ENCODE measurements at places on chromosomes 2 and 18. TPM values are rescaled to one million over a fixed set of nuclear protein-coding genes. Genes with fewer than 3 reads are reported as not detected.

ELOA2 gene
- not detected for total RNA-seq

DNA sequence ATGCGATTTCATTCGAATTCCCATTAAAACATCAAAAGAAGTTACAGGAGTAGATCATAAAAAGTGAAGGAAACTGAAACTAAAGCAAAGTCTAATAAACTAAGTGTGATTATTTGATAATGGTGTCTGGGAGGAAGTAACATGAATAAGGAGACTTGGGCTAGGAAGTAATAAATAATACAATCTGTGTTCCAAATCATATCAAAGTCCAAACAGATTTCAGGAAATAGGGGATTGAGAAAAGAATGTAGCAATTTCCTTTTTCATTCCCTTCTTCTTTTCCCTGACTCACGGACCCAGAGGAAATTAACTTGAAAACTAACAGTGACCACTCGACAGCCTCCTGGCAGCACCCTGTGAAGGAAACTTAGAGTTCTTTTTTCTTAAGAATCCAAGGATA is 758.4 kb upstream of the GCFC2 start:
- H3K27ac ChIP-seq = no peak overlapping the region
- DNase-seq = no peak
- no peak overlapping the region for H3K4me3 ChIP-seq

DNA sequence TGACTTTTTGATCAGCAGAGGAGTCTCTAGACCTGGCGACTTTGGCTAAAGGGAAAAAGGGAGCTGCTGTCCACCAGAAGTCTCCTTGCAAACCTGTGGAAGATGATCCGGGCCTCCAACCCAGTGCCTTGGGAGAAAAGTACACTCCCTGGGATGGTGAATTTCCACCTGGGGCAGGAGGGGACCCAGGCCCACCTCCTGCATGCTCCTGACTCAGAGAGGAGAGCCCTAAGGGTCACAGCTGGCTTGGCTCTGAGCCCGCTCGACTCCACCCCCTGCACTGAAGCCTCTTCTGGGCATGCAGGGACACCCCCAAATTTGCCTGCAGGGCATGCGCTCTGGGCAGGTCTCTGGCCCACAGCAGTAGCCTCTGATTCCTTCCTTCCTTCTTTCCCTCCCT is 66.5 kb downstream of the PDCL3 start:
- DNase-seq = no peak
- H3K27me3 ChIP-seq = no peaks in the 10 kb centered on the region
- no peak overlapping the region for H3K27ac ChIP-seq
- no peak overlapping the region for H3K4me3 ChIP-seq
- peaks cover 23% of the 10 kb centered on the region for H3K4me1 ChIP-seq

GRCh38 chr2:23636426-23636825 is 251.4 kb downstream of the KLHL29 start:
- DNase-seq = no peak
- no peak overlapping the region for H3K4me3 ChIP-seq

CYTIP gene
- total RNA-seq = 231 TPM

LINC00305 gene
- not detected for total RNA-seq

SP110 gene
- total RNA-seq = 108 TPM

SCYGR1 gene
- not detected for total RNA-seq

- H3K4me1 ChIP-seq = peaks cover 34% of the 10 kb centered on the region
- no peak overlapping the region for H3K4me3 ChIP-seq
- DNase-seq = peak; percentile 69
- no peaks in the 10 kb centered on the region for H3K27me3 ChIP-seq
Measured at GRCh38 chr2:191030521-191031154, 16.7 kb upstream of the STAT1 start.

KYNU gene
- 0.73 TPM for total RNA-seq

DNA sequence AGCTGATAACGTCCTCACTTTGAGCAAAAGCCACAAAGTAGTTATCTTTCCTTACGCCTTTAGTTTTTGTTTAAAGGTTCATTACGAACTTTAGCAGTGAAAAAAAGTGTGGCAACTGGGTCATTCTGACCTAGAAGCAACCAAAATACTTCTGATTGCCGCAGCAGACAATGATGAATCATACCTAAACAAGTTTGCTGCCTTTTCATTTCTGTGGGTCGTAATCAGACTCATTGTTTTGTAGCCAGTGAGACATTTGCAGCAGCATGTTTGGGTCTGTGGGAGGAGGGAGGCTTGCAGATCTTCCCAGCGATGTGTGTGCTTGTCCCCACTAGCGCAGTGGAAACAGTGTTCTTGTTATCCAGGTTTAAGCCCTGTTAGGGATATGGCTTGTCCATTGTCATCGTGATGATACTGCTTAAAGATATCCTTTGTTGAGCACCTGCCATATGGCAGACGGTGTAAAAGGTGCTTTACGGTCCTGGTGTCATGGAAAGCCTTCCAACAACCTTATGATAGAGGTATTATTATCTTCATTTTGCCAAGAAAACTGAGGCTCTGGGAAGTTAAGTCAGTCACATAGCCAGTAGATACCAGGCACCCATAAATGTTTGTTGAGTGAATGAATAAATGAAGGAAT is 1.3 kb upstream of the GREB1 start:
- DNase-seq = no peak
- no peaks in the 10 kb centered on the region for H3K4me1 ChIP-seq
- no peak overlapping the region for H3K27ac ChIP-seq
- H3K4me3 ChIP-seq = no peak overlapping the region

DNA sequence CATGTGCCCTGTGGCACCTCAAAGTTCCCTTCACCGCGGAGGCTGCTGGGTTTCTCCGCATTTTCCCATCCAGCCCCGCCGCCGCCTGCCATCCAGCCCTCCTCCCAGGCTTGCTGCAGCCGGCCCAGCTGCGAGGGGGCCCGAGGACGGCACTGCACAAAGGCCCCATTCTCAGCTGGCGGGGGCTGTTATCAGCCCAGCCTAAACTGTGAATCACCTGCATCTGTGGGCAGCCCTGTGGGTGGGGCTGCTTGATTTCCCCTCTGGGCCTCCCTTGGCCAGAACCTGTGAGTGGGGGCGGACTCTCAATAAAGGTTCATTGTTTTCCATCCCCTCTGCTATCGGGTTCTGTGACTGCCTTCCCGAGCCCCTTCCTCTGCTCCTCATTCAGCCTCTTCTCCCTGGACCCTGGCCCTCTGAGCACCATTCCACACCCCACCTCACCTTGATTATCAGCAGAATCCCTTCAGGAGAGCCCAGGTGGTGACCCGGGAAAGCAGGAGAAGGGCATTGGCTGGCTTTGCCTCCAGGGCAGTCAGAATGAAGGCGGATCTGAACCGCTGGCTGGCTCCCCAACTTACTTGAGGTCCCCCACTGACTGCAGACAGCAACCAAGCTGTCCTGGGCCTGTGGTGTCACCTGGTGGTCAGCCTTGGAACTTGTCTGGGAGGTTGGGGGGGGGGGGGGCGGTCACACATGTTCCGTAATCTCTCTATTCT is 204.5 kb downstream of the ZFP36L2 start:
- peaks cover 3% of the 10 kb centered on the region for H3K4me1 ChIP-seq
- no peak for DNase-seq
- H3K4me3 ChIP-seq = no peak overlapping the region
- no peak overlapping the region for H3K27ac ChIP-seq
- no peaks in the 10 kb centered on the region for H3K36me3 ChIP-seq
- no peaks in the 10 kb centered on the region for H3K27me3 ChIP-seq

DNA sequence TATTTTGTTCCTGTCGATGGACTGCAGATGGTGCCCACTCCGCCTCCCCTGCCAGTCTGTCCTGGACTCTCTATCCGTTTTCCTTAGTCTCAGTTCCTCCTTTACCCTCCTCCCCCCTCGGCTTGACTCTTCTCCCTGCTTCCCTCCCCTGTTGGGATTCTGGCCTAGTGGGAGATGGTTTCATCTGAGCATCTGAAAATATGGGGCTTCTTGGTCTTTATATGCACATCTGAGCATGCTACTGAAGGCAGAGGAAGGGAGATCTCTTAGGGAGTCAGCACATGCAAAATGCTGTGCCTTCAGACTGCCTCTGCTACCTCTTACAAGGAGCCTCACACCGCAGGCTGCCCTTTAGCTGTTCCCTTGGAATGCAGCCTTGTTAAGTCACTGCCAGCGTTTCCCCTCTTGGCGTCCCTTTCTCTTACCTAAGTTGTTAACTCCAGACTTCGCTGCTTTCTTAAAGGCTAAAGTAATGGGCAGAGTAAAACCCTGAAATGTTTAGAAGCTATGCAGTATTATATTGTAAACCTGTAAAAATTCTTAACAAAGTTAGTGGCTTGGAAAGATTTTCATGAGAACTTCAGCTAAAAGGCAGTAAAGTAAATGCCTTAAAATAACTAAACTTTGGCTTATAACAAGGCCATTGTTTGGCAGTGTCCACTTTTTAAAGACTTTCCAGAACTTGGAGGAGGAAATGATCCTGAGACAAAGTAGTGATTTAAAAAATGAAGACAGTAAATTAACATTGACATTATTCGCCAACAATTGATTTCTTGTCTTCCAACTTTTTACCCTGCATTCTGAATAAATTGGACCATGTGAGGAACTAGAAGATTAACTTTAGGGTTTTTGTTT is 49.8 kb downstream of the LDLRAD4 start:
- no peak overlapping the region for H3K4me3 ChIP-seq
- peaks cover 58% of the 10 kb centered on the region for H3K4me1 ChIP-seq
- no peaks in the 10 kb centered on the region for H3K27me3 ChIP-seq
- no peak for DNase-seq
- H3K27ac ChIP-seq = no peak overlapping the region
- H3K36me3 ChIP-seq = no peaks in the 10 kb centered on the region

- no peaks in the 10 kb centered on the region for H3K4me1 ChIP-seq
- DNase-seq = no peak
- no peak overlapping the region for H3K4me3 ChIP-seq
Measured at GRCh38 chr18:33052886-33053285, 280.1 kb upstream of the KLHL14 start.

- no peaks in the 10 kb centered on the region for H3K4me1 ChIP-seq
- no peaks in the 10 kb centered on the region for H3K27me3 ChIP-seq
- no peak overlapping the region for H3K4me3 ChIP-seq
- DNase-seq = no peak
Measured at GRCh38 chr18:6652098-6652497, 77.4 kb upstream of the ARHGAP28 start.

DNA sequence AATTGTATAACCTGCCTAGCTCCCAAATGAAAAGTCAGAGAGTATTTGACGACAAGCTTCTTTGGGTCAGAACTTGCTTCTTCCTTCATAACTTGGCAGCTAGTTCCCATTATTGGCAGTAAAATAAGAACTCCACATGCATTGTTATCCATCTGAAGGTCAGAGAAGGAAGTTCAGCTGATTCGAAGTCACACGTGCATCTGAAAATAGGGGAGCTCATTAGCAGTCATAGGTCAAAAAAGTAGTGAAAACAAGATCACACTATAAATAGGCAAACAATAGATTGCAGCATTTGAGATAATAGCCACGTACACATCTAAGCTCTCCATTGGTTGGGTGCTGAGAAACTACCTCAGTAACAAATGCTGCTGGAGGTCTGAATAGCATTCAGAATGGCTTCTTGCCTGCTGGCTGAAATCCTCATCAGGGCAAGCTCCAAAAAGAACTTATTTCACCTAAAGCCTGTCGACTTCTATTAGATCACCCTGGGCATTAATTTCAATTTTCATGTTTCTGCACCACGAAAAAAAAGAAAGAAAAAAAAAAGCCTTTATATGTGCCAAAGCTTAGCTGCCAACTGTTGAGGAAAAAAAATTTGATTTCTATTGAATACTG is 1492.9 kb upstream of the CELF4 start:
- H3K4me3 ChIP-seq = no peak overlapping the region
- no peak overlapping the region for H3K27ac ChIP-seq
- H3K4me1 ChIP-seq = no peaks in the 10 kb centered on the region
- DNase-seq = no peak
- no peaks in the 10 kb centered on the region for H3K27me3 ChIP-seq
- no peaks in the 10 kb centered on the region for H3K36me3 ChIP-seq

GRCh38 chr2:150280231-150280630 is 207.2 kb downstream of the RND3 start:
- no peaks in the 10 kb centered on the region for H3K27me3 ChIP-seq
- H3K27ac ChIP-seq = no peak overlapping the region
- H3K36me3 ChIP-seq = no peaks in the 10 kb centered on the region
- no peaks in the 10 kb centered on the region for H3K4me1 ChIP-seq
- no peak overlapping the region for H3K4me3 ChIP-seq
- no peak for DNase-seq

DNA sequence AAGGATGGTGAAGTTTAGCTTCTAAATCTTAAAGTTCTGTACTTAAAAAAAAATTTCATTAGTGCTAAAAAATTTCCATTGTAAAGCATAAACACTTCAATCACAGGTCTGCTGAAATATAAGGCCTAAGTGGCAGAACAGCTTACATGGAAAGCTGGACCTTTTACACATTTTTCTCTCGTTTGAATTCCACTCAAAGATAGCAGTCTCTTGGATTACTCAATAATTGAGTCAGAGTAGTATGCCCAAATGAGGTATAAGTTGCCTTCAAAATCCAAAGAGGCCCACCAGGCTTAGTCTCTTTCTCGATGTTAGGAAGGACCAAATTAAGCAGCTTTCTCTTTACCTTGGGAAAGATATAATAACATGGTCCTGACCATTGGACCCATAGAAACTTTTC is 220.4 kb upstream of the CWC22 start:
- no peaks in the 10 kb centered on the region for H3K27me3 ChIP-seq
- no peak overlapping the region for H3K27ac ChIP-seq

- no peak overlapping the region for H3K27ac ChIP-seq
- H3K4me1 ChIP-seq = peaks cover 88% of the 10 kb centered on the region
- no peaks in the 10 kb centered on the region for H3K36me3 ChIP-seq
- no peak overlapping the region for H3K4me3 ChIP-seq
Measured at GRCh38 chr2:62216113-62216512, 20.2 kb downstream of the B3GNT2 start.

Measured in CD4-positive, alpha-beta memory T cell (primary cell).